ENCODE measurements at places on chromosomes 7 and 10.
A peak's percentile ranks its signal among the peaks of the same experiment; 100 is the strongest.

DNA sequence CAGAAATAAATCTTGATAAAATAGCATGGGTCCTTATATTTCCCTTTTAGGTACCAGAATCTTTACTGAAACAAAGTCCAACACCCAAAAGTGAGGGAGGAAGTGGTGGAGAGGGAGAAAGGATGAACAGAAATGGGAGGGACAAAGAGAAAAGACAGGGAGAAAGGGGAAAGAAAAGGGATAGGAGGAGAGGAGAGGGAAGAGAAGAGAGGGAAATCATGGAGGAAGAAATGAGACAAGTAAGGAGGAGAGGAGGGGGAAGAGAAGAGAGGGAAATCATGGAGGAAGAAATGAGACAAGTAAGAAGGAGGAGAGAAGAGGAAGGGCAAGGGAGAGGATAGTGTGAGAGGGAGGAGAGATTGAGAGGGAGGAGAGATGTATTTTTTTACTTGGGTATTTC, 50.1 kb upstream of the ARL4A start:
- no peak for DNase-seq

DNA sequence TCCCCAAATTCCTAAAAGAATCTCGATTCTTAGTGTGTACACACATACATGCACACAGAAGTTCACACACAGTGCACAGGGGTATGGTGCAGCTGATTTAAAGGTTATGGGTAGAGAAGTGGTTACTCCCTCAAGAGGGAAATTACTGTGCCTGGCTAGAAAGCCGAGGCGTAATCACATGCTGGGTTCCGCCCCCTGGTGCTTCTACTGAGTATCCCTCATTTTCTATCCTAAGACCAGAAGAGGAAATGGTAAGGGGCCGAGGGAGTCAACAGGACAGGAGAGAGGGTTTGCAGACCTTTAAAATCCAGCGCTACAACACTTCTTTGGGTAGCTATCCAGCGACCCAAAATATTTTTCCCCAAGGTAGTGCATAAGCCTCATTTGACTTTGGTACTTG, 147.3 kb upstream of the TMEM196 start:
- no peak for DNase-seq

DNA sequence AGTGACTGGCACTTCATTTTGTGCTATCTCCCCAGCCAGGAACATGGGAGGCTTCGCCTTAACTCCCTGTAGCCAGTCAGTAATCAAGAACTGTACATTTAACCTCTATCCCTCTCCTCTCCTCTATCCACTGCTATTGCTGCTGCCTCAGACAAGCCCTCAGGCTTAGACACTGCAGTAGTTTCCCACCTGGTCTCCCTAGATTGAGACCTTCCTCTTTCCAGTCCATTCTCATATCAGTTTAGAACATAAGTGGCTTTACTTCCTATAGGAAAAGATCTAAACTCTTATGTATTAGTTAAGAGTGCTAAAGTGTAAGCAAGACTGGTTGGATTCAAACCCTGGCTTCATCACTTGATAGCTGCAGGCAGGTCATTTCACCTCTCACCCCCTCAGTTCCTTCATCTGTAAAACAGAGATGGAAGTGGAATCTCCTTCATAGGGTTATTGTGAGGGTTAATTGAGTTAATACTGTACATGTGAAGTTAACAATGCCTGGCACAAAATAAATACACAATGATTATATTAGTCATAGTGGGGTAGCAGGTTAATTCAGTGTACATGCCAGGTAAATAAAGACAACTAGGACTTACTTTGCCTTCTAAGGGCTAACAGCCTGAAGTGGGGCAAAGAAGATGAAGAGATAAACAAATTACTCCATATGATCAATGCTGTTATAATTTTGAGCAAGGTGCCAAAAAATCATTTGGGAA, 76.1 kb downstream of the ZNF277 start:
- no peak for DNase-seq

DNA sequence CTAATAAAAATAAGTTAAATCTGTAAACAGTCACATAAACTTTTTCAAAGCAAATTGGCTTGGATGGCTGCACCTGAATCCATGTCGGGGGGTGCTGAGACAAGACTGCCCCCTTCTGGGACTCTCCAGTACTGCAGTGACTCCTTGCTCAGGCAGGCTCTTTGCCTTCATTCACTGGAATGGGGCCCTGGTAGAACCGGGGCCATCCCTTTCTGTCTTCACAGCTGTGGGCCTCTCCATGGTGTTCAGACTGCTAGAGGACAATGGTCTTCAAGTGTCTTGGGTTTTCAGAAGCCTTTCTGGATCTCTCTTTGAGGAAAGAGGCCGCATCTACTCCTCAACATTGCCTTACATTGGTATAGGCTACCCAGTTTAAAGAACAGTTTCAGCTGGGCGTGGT, 16.1 kb upstream of the IMPDH1 start:
- DNase-seq = peak; percentile 48

GRCh38 chr7:155993420-155994278, 181.4 kb upstream of the SHH start:
- DNase-seq = no peak

GRCh38 chr7:80634505-80634904, 3.9 kb upstream of the CD36 start:
- DNase-seq = peak; percentile 93

DNA sequence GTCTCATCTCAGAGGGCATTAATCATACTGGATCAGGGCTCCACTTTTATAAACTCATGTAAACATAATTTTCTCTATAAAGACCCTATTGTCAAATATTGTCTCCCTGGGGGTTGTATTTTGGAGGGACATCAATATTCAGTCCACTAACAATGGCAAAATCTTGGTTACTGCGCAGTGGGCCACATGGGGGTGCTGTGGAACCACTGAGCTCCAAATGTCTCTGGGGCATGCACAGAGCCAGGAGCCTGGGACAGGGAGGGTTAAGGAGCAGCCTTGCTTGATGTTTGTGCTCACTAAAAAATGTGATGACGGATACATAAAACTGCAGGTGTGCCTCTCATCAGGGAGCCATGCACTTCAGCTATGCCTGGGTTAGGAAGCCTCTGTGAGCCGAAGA, 62.1 kb upstream of the PRSS58 start:
- DNase-seq = no peak

DNA sequence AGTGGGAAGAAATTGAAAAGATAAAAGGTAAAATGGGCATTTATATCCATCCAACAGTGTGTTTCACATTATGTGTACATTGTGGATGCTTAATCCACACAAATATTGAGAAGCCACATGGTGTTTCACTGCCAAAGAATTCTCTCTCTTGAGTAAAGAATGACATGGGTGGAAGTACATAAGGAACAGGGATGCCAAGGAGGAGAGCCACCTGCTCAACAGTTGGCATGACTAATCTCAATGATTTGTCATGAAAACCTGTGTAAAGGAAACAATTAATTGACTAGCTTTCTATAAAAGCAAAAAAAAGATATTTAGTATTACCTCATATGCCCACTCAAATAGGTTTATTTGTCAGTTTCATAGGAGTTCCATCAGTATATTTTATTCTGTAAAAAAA, 43.1 kb downstream of the MAGI2 start:
- no peak for DNase-seq

DNA sequence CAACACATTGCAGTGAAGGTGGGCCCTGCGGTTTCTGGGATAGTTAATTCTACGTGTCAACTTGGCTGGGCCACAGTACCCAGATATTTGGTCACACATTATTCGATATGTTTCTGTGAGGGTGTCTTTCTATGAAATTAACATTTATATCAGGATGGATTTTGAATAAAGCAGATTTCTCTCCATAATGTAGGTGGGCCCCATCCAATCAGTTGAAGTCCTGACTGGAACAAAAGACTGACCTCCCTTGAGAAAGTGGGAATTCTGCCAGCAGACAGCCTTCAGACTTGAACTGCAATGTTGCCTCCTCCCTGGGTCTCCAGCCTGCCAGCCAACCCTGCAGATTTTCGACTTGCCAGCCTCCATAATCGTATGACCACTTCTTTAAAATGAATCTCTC, 420.6 kb downstream of the PLXNA4 start:
- DNase-seq = no peak

DNA sequence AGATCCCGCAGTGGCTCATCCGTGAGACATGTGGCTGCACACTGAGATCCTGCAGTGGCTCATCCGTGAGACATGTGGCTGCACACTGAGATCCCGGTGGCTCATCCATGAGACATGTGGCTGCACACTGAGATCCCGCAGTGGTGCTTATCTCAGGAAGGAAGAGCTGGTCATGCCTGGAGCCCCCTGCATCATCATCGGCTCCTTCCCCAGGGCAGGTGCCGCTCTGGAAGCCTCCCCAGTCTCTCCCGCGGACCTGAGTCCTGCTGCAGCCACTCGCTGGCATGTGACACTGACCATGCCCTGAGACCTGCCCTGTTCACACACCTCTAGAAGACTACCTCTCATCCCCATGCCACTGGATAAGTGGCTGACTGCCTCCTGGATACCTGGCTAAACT, 181.3 kb downstream of the PTPRN2 start:
- no peak for DNase-seq

- no peak for DNase-seq
Observed at GRCh38 chr7:85474234-85474633, 287.4 kb upstream of the SEMA3D start.

DNA sequence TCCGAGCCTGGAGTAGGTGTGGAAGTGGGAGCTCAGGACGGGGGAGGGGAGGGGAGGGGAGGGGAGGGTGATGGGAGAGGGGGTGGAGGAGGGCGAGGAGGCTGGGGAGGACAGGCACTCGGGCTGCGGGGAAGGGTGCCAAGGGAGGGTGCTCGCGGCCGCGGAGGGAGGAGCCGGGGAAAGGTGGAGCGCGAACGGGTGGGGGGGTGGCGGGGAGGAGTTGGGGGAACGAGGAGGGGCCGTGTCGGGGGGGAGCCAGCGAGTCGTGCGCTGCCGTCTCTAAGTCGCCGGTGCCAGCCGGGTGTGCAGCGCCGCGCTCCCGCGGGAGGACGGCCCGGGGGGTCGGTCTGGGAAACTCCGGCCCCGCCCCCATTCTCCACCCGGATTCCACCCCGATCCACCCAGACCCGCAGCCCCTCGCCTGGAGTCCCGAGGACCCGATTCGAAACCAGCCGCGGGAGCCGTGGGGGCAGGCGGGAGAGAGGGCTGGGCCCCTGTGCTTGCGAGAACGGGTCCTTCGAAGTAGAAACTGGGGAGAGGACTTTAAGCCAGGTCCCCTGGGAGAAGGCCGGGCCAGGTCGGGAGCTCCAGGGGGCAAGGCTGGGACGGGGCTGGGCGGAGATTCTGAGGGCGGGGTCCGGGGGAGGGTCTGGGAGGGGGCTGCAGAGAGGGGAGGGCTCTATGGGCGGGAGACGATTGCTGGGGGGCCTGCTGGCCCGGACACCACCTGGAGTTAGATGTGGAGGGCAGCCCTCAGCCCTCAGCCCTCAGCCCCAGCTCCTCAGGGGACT, at the start of gene ZNF467:
ZNF467 (minus strand) TSS at position 143 of the 791 bp plus-strand sequence. CDS start 2,556 bp downstream, outside the sequence.
- peak; percentile 3 for DNase-seq

GRCh38 chr10:96236090-96236478, 35.3 kb downstream of the BLNK start:
- no peak for DNase-seq

- DNase-seq = no peak
Observed at GRCh38 chr10:127534496-127534895, 14.6 kb upstream of the NPS start.

- no peak for DNase-seq
Observed at GRCh38 chr7:47351233-47352154, 230.4 kb downstream of the TNS3 start.

GRCh38 chr7:32250471-32251260, 180.5 kb upstream of the PDE1C start:
- DNase-seq = no peak

- no peak for DNase-seq
Observed at GRCh38 chr7:102024005-102024768, 206.8 kb downstream of the CUX1 start.

DNA sequence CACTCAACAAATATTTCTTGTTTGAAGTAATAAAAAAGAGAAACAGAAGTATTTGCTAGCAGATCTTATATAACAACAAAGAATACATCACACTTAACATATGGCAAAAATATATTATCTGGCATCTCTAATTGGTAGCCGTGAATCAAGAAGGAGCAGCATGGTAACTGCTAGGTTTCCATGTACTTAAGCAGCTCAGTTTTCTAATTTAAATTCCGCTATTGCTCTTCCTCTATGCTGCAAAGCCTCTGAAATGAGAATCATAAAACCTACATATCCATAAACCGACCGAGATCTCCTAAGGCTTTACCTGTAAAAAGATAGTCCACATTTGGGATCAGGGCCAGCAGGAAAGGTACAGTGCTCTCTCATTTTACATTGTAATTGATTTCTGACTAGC, 76.6 kb upstream of the PTPRZ1 start:
- no peak for DNase-seq

DNA sequence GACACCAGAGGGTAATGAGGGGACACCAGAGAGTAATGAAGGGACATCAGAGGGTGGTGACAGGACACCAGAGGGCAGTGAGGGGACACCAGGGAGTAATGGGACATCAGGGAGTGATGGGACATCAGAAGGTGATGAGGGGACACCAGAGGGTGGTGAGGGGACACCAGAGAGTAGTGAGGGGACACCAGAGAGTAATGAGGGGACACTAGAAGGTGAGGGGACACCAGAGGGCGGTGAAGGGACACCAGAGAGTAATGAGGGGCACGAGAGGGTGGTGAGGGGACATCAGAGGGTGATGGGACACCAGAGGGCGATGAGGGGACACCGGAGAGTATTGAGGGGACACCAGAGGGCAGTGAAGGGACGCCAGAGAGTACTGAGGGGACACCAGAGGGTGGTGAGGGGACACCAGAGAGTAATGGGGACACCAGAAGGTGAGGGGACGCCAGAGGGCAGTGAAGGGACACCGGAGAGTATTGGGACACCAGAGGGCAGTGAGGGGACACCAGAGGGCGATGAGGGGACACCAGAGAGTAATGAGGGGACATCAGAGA, 10.6 kb downstream of the NACAD start:
- DNase-seq = no peak

DNA sequence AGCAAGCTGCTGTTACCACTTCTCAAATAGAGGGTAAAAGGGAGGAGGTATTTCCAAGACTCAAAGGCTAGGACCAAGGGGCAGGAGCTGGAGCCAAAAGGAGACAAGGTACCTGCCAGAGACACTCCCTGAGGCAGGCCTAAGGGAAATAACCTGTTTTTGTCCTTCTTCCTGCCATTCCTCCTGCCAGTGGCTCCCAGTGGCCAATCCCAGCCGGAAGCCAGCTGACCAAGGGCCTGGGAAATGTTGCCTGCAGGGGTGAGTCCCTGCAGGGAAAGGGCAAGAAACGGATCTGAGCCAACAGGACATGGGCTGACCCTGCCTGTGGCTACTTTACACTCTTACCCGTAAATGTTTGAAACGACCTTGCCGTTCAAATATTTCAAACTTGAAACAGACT, 3.5 kb downstream of the CYTH3 start:
- DNase-seq = no peak

DNA sequence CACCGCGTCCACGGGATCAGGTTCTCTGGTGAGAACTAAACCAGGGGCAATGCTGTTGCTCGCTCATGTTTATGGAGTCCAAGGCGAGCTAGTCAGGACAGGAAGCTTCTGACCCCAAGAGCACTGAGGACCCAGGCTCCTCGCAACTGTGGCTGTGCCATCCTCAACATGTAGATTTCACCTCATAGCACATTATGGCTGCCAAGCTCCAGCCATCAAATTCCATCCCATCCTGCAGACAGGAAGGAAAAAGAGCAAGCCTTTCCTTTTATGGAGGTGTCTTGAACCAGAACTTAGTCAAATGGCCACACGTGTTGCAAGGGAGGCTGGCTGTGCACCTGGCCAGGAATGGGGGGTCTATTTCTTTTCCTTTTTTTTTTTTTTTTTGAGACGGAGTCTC, 16.1 kb upstream of the NKX6-2 start:
- no peak for DNase-seq
